Tibial nerve (tissue), 4 donors: ENCODE measurements at places on chromosomes 1 and 21.

GRCh38 chr1:153363641-153364040 is 6.0 kb downstream of the S100A9 start:
- DNase-seq: no peak

DNA sequence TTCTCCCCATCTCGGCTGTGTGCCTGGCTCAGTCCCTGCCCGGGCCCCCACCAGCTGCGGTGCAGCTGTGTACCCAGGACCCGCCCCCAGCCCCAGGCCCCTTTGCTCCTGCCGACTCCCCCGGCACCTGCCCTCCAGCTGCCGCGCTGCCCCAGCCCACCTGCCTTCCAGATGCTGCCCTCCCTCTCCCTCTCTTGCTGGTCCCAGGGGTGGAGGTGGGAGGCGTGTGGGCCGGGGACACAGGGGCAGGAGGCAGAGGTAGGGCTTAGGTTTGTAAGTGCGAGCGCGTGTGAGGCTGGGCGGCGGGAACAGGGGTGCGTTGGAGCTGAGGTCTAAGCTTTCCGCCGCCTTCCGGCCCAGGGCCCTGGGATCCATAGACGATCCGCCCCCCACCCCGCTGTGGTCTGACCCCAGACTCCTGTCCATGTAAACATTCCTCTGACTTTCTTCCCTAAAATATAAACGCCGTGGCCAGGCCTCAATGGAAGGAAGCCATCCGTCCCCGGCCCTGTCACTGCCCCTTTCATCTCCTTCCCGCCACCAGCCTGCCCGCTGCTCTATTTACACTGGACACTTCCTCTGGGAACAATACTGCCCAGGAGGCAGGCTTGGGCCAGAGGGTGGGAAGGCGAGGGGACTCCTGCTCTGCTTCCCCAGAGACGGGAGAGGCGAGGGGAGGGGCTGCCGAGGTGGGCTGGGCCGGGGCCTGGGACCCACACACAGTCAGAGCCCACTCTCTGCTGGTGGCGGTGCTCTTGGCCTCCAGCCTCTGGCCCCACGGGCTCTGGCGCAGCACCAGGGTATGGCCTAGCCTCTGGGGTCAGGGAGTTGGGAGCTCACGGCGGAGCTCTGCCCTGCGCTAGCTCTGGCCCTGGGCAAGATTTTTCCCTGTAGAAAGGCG is 128.3 kb downstream of the CASZ1 start:
- no peak for DNase-seq

- no peak for DNase-seq
Measured at GRCh38 chr1:192592517-192592916, 16.9 kb downstream of the RGS1 start.

- DNase-seq: no peak
Measured at GRCh38 chr1:1599030-1599934, 653 bp downstream of the FNDC10 start.

GRCh38 chr1:15667362-15667761 is 16.8 kb upstream of the PLEKHM2 start:
- DNase-seq: no peak

- no peak for DNase-seq
Measured at GRCh38 chr1:81706650-81707435, 93.9 kb upstream of the ADGRL2 start.

DNA sequence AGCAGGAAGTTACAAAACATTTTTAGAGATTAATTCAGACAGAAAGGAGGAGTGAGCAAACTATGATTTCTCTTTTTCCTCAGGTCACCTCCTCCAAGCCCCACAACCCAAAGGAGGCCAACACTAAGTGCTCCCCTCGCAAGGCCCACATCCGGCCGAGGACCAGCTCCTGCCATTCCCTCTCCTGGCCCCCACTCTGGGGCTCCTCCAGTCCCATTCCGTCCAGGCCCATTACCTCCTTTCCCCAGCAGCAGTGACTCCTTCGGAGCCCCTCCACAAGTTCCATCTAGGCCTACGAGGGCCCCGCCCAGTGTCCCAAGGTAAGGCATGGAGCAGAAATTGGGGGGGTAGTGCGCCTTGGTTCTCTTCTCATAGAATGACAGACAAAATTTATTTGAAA is 32.0 kb upstream of the C1orf105 start:
- no peak for DNase-seq

DNA sequence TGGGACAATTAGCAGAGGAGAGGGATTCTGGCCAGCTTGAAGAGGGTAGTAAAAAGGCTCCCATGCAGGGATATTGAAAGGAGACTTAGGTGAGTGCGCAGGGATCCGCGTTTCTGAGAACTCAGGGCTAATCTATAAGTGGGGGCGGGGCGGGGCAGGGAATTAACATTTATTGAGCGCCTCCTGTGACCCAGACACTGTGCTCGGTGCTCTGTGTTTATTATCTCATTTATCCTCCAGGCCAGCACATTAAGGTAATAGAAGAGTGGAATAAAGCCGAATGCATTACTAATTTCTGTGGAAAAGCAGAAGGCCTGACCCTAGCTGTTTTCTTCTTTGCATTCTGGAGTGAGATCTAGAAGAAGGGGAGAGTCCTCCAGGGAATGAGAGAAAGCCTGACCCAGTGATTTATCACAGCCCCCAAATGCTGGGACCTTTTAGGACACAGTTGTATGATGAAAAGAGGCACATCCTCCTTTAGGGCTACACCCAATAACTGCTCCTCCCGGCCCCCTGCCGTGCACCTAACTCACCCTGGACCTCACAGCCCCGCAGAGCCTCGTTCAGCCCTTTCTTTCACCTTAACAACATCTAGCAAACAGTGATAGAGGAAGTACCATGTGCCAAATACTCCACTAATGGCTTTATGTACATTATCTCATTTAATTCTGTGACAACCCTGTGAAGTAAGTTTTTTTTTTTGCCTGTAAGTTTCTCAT is 317.6 kb downstream of the PBX1 start:
- DNase-seq: no peak

DNA sequence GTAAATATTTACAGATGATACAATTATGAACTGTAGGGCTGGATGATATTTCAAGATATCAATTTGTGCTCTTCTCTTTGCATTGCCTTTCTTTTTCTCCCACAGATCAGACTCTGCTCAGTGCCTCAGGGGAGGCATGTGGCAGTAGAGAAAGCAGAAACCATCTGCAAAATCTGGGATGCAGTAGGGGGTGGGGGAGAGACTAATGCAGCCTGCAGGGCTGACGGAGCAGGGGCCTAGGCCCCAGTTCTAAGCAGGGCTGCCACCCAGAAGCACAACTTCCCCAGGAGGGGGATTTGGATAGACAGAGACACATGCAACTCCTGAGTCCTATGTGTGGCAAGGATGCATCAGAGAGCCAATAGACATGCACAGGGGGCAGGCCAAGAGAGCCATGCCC is 511.6 kb downstream of the SMYD3 start:
- DNase-seq: no peak

- no peak for DNase-seq
Measured at GRCh38 chr1:226466296-226466695, 58.4 kb upstream of the PARP1 start.

DNA sequence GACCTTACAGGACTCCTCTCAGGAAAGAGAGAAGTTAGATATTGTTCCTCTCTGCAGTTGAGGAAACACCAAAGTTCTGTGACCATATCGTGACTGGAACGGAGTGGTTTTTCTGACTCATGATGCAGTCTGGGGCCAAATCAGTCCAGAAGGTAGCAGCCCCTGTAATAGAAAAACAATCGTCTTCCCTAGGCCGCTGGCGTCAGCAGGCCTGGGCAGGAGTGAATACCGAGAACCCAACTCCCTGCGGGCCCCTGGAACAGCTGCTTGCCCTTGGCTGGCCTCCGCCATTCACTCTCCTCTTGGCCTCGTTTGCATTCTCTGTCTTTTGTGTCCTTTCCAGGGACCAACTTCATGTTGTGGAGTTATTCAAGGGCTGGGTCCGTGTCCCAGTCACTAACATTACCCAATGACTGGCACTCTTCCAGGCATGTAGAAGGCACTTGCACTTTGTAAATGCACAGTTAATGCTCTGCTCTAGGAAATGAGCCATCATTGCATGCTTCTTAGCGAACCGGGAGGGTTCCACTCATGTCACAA is 10.9 kb upstream of the CD101 start:
- DNase-seq: peak; percentile 74

GRCh38 chr1:57101209-57101608 is 135.4 kb upstream of the C8B start:
- DNase-seq: no peak

DNA sequence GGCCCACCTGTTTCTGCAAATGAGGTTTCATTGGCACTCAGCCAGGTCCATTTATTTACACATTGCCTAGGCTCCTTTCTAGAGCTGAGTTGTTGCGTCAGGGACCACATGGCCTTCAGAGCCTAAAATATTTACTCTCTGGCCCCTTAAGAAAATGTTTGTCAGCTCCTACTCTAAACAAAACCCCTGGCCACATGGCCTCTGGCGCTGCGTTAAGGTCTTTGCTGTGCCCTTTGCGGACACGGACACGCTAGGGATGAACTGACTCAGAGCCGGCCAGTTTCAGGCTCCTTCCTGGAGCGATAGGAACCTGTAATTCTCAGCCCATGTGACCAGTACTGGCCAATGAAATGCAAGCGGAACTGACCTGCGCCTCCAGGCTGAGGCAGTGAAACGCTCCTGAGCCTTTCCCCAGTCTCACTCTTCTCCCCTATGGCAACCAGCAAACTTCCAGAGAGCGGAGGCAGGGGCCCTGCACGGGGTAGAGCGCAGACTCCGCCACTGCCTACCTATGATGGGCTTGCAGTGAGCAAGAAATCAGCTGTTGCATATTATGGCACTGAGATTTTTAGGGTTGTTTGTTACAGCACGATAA is 160.3 kb downstream of the ETS2 start:
- no peak for DNase-seq

- DNase-seq: no peak
Measured at GRCh38 chr1:200938955-200939354, 44.3 kb downstream of the INAVA start.

GRCh38 chr1:119712342-119713038 is 756 bp downstream of the PHGDH start:
- peak; percentile 75 for DNase-seq

DNA sequence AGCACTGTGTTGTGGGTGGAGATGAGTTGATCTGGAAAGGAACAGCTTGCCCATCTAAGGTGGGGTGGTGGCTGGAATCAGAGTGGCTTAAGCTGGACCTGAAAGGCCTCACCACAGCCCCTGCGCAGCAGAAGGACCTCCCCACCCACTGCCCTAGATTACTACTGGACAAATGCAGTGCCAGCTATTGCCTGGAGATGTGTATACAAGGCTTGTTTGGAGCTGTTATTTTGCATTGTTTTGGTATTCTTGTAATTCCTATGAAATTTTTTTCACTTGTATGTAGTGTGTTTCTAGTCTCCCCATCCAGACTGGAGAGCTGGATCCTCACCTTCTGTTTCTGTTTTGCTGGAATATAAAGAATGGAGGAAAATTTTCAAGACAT is 1.3 kb upstream of the SLC30A1 start:
- no peak for DNase-seq

DNA sequence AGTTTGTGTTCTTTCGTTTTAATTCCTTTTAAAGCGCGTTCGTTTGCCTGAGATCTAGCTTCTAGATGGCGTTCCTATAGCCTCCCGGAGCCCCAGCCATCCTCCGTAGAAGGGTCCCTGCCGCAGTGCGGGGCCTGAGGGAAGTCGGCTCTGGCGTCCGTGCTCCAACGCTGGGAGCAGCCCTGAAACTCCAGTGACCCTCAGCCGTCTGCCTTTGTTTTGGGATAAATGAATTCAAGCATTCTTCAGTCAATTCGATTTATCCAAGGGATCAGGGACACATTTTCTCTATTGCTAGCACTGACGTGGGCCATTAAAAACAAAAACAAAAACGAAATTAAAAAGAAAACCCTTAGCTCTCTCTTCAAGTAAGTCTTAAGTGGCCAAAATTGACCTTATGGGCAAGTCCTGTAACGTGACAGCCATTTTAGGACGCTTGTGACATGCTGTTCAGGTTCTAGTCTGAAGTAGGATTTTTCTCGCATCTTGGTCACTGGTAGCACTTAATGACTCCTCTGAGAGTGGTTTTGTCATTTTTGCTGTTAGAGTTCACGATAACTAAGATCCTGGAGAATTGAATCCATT is 742 bp upstream of the HSPA13 start:
- no peak for DNase-seq

DNA sequence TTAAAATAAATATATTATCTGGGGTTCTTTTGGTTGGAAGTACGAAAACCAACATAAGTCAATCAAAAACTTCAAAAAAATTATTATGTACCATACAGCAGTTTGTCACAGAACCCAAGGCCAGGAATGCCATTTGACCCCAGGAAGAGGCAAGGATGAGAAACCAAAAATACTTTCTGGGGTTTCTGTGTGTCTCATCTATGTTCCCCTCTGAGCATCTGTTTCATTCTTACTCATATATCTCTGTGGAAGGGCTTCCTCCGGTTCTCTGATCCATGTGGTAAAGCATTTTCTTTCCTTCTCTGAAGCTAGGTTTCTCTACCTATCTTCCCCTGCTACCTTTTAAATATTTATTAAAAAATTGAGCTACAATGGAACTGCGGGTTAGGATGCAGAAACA is 9.8 kb upstream of the FCRL1 start:
- no peak for DNase-seq
